ENCODE measurements at places on chromosomes 7 and 10.

DNA sequence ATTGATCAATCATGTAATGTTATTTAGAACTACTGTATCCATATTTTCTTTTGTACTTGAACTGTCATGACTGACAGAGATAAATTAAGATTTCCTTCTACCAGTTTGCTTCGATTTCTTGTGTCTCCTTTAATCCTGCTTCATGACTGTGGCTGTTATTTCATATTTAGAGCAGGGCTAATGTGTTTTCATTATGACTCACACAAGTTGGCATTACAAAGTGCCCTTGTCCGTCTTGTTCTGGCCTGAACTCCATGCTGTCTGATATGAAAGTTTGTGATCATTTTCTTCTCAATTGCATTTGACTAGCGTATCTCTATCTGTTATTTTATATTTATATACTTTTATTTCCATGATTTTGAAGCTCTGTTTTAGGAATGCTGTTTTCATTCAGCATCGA is 344.1 kb upstream of the PRKCQ start:
- peak; percentile 49 for DNase-seq

- DNase-seq, result no peak
Measured at GRCh38 chr10:98921316-98921715, 314.3 kb downstream of the HPSE2 start.

- no peak for DNase-seq
Measured at GRCh38 chr10:18021725-18022480, 70.2 kb downstream of the SLC39A12 start.

DNA sequence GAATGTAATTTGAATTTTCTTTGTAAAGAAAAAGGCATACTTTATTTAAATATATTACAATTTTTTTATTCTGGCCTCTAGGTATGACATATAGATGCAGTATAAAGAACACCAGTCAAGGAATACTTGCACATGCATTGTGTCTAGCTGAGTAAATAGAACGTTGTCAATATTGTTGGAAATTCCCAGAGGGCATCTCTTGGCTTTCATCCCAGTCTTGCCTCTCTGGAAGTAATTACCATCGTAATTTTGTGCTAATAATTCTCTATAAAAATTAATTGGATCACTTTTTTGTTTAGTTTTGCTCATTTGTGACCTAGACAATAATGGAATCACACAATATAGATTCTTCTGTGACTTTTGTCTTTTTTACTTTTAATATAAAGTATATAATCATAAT is 1052.3 kb upstream of the CELF2 start:
- DNase-seq, result no peak

DNA sequence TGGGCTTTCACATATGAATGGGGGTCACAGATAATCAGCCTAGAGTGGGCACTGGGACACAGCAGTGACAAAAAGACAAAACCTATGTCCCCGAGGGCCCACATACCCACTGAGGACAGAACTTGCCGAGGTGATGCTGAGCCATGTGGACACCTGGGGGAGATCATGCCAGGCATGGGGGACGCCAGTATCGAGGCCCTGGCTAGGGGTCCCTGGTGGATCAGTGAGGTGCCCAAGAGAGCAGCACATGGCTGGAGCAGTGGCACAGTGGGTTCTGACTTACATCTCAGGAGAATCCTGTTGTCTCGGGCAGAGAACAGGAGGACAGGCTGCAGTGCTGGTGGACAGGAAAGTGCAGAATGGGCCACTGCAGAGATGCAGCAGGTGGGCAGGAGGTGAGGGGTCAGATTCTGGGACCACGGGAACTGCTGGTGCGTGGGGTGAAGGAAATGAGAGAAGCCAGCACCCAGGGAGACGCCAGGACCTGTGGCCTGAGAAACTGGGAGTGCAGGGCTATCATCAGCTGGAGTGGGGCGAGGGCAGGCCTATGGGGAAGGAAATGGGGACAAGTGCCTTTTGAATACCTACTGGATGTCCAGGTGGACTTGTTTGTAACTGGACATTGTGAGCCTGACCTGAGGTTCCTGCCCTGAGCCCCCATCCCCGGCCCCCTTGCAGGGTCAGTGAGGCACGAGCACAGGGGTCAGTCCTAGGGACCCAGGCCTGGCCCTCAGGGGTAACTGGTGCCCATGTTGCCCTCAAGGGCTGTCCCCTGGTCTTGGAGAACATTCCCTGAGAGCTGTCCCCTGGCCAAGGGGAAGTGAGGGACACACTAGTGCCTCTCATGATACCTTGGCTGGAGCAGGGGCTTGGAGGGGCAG is 91.2 kb upstream of the RET start:
- no peak for DNase-seq

DNA sequence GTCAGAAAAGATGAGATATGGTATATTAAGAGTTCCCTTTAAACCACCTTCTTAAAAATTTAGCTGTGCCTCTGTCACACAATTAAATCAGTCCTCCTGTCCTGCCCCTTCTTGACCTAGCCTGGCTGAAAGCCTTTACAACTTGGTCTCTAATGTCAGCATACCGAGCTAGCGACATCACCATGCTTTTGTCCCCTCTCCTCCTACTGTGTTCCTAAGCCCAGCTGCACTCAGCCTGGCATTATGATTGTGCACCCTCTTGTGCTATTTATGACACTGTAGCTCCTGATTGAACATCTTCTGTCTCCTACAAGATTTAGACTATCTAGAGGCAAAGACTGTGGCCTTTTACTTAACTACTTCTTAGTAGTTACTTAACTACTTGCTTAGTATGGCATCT is 29.2 kb downstream of the TDRD1 start:
- DNase-seq, result no peak

DNA sequence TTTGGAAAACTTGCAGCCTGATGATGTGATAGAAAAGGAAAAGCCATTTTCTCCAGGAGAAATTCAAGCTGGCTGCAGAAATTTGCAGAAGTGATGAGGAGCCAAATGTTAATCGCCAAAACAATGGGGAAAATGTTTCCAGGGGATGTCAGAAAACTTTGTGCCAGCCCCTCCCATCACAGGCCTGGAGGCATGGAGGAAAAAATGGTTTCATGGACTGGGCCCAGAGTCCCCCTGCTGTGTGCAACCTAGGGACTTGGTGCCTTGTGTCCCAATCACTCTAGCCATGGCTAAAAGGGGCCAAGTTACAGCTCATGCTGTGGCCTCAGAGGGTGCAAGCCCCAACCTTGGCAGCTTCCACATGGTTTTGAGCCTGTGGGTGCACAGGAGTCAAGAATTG is 41.0 kb downstream of the ADD3 start:
- DNase-seq, result no peak

GRCh38 chr7:69864274-69864673 is 266.0 kb downstream of the AUTS2 start:
- DNase-seq, result no peak

DNA sequence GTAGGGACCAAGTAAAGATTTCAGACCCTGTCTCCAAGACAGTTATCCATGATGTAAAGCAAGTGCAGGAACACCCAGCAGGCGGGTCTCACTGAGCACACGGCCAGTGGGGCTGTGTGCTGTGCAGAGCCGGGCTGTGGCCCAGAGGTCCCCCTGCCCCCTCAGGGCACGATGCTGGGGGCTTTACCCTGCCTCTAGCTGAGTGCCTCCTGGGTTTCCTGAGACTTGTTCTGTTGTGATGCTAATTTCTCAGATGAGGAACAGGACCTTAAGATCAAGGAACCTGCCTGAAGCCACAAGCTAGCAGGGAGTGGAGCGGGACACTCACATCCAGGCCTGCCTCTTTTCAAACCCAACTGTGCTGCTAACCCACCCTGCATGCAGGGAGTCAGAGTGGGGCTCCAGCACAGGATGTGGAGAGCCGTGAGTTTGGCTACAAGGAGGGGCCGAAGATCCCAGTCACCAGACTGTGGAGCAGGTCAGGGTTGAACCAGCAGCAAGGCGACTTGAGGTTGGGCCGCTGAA is 76.1 kb upstream of the LYZL2 start:
- DNase-seq, result no peak

DNA sequence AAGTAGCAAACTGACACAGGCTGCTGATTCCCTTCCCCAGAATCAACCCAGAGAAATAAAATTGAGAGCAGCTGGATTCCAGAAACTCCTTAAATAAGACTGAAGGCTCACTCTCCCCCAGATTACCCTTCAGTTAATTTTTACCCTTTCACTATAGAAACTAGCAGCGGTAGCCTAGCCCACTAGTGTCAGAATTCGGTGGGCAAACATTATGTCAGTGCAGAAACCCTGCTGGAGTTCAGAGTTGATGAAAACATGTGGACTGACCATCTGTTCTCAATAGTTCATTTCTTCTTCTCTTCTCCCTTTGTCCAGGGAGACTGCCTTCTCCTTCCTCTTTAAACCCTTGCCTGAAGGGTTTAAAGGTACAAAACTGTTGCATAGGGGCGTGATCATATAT is 100.1 kb downstream of the PODXL start:
- no peak for DNase-seq

GRCh38 chr7:17185690-17186070 is 112.8 kb upstream of the AHR start:
- peak; percentile 72 for DNase-seq

DNA sequence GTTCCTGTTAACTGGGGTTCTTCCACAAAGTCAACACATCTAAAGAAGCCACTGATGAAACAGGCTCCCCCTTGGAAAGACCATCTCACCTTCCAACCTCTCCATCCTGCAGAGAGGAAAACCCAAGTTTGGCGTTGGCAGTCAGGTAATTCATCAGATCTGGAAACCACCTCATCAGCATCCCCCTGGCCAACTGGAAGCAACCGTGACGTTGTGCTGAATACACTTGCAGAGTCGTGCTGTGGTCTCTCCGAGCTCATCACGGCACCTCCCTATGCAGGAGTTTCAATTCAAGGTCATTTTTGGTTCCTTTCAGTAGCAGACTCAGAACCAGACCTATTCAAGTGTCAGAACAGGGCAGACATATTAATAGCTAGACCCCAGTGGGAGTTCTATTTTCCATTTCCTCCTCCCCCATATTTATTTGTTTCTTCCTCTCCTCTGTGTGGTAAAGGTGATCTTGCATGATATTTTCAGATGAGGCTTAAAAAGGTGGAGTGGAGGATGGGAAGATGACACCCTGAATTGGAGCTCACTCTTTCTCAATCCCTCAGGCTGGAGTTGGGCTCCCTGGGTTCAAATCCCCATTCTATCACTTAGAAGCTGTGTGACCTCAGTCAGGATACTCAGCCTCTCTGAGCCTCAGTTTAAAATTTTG is 149.1 kb upstream of the ADO start:
- DNase-seq, result no peak

Measured in brain pericyte (primary cell).